ENCODE measurements at places on chromosomes 12 and 14.

- DNase-seq, result no peak
Measured at GRCh38 chr12:29907461-29907860, 123.7 kb upstream of the TMTC1 start.

DNA sequence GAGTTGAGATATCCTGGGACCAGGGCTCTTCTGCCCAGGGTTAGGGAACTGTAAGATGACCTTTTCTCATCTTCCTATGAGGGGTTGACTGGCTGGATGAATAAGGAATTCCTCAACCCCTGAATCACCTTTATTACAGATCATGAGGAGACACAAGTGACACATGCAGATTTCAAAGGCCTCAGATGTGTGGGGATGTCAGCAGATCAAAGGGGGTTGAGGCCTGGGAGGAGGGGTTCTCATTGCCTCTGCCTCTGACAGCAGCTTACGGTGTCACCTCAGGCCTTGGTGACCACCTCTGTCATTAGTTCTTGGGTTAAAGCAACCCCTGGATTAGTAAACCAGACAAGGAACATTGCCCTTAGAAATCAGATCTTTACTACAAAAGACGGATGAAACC is 2.1 kb upstream of the KRT72 start:
- DNase-seq, result no peak

DNA sequence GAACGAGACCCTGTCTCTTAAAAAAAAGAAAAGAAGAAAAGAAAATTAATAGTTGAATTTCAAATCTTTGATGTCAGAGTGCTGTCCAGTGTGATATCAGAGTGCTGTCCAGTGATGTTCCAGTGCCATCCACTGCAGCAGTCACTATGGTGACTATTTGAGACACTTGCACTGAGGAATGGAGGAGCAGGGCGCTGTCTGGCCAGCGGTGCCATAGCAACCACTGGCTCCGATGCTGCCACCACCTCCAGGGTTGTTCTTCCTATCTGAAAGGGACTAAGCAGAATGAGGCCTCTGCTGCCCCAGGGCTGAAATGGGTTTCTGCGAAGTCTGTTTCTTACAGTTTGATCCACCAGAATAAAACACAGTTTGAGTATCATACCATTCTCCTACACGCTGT is 272.9 kb downstream of the NUAK1 start:
- DNase-seq, result no peak

GRCh38 chr14:61358554-61359226 is 37.3 kb downstream of the PRKCH start:
- no peak for DNase-seq

- no peak for DNase-seq
Measured at GRCh38 chr12:92961949-92962348, 32.9 kb upstream of the EEA1 start.

GRCh38 chr12:79406993-79407392 is 283.8 kb downstream of the PAWR start:
- DNase-seq, result no peak

- DNase-seq, result no peak
Measured at GRCh38 chr12:31018106-31018789, 55.4 kb upstream of the DDX11 start.

- no peak for DNase-seq
Measured at GRCh38 chr14:28116716-28117115, 649.9 kb upstream of the FOXG1 start.

GRCh38 chr14:21503376-21503775 is 7.8 kb downstream of the METTL3 start:
- DNase-seq, result no peak

- no peak for DNase-seq
Measured at GRCh38 chr12:4444031-4444430, 1.6 kb downstream of the FGF6 start.

DNA sequence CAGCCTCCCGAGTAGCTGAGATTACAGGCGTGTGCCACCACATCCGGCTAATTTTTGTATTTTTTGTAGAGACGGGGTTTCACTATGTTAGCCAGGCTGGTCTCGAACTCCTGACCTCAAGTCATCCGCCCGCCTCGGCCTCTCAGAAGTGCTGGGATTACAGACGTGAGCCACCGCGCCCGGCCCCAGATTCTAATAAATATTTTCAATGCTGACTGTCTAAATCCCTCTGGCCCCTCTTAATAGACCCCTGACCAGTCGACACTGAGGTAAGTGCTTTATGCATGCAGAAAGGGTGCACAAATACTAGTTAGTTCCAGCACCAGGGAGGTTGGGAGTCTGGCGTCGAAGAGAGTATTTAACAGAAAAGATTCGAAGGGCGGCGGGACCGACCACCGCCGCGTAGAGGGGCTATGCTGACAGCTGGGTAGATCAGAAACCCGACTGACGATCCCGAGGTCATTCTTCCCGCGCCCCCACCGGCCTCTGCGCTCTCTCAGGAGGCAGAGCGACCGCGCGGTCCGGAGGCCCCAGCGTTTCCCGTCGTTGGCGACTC is 1.1 kb upstream of the SPATS2 start:
- DNase-seq, result no peak

GRCh38 chr12:105741786-105742566 is 396.8 kb downstream of the NUAK1 start:
- no peak for DNase-seq

DNA sequence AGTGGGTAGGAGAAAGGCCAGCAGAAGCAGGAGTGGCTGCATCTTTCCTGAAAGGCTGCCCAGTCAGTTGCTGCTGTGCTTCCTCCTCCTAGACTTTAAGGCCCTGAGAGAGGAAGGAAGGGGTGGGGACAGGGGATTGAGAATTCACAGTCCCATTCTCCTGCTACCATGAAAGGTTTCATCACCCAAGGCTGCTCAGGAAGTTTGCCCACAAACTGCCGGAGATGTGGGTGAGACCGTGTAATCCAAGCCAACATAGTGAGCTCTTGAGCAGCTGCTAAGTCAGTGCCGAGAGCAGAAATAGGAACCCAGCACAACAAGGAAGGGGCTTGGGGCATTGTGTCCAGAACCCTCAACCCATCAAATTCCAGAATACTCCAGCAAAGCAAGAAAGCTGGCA is at the start of gene CTSG:
TSS of gene CTSG (minus strand) at position 69 of the 400 bp plus-strand sequence. CDS start at position 42, 27 bp downstream.
- no peak for DNase-seq

DNA sequence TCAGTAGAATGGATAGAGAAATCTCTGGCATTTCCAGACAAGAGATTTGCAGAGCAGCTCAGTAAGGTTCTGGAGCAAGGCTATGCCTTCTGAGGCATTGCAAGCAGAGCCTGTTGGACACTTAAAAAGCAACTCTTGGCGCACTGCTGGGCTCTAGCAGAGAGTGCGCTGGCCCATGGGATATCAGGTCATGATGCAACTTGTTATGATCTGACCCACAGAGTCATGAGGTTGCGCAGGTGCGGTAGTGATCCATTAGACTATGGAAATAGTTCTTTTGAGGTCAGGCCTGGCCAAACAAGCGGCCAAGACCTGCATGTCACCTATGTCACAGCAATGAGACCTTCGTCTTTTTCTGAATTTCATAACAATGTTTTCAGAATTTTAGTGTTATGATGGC is 168.6 kb downstream of the TMTC3 start:
- no peak for DNase-seq

DNA sequence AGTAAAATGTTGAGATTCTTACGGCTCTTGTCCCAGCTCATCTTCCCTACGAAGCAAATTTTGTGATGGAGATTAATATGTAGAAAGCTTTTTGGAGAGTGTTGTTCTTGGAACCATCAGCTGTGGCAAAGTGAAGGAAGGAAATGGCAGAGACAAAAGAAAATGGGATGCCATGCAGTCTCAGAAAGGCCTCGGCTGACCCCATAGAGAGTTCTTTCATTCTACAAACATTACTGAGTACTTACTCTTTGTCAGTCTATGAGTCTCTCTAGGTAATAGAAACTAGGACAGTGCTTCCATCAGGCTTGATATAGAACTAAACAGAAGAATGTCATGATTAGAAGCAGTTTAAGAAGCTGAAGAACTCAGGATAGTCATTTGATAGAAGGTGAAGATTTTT is 134.1 kb downstream of the PLEKHA5 start:
- no peak for DNase-seq

GRCh38 chr14:24119691-24120090 is 4.9 kb upstream of the NRL start:
- DNase-seq, result no peak

DNA sequence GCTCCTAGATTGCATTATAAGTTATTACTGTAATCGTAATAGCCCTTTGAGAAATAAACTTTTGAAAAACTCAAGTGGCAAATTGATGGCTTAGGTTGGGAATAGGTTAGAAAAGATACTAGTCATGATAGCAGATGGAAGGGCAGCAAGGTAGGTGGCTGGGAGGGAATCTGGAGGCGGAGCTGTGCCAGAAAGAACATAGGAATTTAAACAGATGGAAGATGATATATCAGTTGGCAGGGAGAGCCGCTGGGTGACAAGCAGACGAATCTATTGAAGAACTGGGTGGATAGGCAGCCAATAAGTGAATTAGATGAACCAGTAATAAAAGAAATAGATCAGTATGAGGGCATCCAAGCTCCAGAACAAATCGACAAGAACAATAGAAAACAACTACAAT is 142.1 kb downstream of the CNTN1 start:
- DNase-seq, result no peak

DNA sequence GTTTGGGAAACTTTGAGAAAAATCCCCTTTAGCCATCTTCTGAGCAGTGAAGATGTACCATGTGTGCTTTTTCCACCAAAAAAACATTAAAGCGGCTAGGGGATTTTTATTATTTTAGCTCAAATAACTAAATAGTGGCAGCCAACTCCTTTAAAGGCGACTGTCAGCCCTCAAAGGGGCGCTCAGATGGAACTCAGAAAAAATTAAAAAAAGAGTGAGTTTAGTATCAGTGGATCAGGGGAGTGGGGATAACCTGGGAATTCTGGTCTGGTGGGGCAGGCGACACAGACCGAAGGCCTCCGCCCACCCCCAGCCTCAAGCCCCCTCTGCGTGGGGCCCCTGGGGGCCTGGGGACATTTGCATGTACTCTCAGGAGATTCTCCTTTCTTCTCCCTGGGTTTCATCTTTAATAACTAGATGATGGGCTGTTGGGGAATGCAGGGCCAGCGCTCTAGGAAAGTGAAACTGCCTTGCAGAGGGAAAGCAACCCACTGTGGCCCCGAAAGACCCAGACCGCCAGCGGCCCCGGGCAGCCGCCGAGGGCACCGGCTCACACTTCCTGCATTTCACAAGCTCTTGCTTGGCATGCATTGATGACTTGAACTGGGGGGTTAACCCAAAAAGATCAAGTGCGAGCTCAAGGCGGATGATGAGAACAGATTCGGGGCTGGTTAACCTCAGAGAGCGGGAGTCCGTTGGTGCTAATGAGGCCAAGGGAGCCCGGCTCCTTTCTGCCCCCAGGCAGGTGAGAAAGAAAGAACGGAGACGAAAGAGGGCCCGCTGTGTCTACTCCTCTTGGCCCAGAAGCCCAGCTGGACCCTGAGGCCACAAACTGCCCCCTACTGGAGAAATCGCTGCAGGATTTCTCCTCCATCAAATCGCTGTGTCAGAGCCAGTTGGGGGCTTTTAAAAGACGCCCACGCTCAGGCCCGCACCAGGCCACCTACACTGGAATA is 7.3 kb upstream of the BATF start:
- DNase-seq, result no peak

DNA sequence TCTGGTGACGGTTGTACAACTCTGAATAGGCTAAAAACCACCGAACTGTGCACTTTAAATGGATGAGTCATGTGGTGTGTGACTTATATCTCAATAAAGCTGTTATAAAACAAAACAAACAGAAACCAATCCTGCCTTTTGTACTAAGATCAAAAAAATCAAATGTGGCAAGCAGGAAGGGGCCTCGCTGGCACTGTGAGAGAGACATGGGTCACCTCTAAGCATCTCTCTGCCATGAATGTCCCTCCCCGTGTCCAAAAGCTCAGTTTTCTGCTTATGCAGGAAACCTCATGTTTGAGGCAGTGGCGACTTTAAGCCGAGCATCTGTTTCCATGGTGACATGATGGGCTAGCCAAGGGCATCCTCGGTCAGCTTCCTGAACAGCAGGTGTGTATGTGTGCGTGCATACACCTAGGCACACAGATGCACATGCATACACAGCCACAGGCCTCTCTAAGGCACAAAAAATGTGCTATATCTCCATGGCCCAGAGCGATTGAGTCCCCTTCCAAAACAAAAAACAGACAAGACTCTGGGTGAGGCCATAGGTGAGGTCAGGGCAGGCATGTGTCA is 44.4 kb downstream of the ARL6IP4 start:
- DNase-seq, result no peak

DNA sequence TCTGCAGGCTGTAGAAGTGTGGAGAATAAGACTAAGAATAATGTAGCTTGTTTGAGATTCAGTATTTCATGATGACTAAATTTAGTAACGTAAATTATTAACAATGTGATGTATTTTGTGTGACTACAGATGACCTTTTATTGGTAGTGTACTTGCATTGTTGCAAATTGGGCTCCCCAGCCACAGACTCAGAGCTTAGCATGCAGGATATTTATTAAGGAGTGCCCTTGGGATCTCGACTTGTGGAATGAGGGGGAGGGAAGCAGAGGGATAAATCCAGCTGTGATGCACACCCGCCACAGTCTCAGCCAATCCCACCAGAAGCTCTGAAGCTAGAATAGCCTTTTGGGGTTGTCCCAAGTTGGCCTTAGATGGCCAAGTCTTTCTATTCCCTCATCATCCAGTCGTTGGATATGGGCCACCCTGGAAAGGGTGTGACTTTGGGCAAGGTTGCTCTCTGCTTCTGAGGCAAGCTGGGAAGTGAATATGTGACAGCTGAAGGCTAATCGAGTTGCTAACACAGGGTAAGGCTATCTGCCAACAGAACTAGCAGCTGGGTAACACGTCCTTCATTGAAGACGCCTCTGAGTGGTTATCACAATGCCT is 42.1 kb upstream of the USP44 start:
- DNase-seq, result no peak

- no peak for DNase-seq
Measured at GRCh38 chr12:92593734-92594402, 108.9 kb upstream of the PLEKHG7 start.
